Gastrocnemius medialis (tissue), 4 donors: ENCODE measurements at places on chromosomes 2 and 18. TPM values are rescaled to one million over a fixed set of nuclear protein-coding genes. Genes with fewer than 3 reads are reported as not detected.

The HAT1 gene
- total RNA-seq: 61.9 TPM

The UGT1A5 gene
- not detected for total RNA-seq

The CDH19 gene
- 0.25 TPM for total RNA-seq

The CNGA3 gene
- total RNA-seq: not detected

The DYNAP gene
- total RNA-seq: not detected

The SERPINB11 gene
- total RNA-seq: not detected

The GREB1 gene
- 9.3 TPM for total RNA-seq

DNA sequence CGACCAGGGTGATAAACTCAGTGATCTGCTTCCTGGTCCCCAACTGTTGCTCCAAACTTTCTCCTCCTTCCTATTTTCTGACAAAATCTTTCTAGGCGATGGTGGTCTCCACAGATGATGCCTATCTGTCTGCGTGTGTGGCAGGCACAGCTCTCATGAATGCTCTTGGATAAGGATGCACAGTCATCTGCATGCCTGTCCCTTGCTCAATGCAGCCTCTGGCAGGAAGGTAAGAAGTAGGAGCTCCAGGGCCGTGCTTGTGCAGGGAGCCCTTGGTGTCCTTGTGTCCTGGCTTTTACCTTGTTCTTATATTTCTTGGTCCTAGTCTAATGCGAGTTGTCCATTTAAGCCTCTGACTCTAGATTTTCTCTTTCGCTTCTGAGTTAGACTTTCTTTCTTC is 57.5 kb downstream of the INSIG2 start:
- no peaks in the 10 kb centered on the region for H3K27me3 ChIP-seq
- H3K4me1 ChIP-seq: no peaks in the 10 kb centered on the region
- DNase-seq: no peak
- no peak overlapping the region for H3K27ac ChIP-seq
- H3K4me3 ChIP-seq: no peak overlapping the region

GRCh38 chr18:10210057-10210633 is 244.3 kb upstream of the APCDD1 start:
- H3K4me1 ChIP-seq: no peaks in the 10 kb centered on the region
- H3K27ac ChIP-seq: no peak overlapping the region
- no peaks in the 10 kb centered on the region for H3K36me3 ChIP-seq
- H3K27me3 ChIP-seq: no peaks in the 10 kb centered on the region
- no peak overlapping the region for H3K4me3 ChIP-seq
- no peak for DNase-seq

DNA sequence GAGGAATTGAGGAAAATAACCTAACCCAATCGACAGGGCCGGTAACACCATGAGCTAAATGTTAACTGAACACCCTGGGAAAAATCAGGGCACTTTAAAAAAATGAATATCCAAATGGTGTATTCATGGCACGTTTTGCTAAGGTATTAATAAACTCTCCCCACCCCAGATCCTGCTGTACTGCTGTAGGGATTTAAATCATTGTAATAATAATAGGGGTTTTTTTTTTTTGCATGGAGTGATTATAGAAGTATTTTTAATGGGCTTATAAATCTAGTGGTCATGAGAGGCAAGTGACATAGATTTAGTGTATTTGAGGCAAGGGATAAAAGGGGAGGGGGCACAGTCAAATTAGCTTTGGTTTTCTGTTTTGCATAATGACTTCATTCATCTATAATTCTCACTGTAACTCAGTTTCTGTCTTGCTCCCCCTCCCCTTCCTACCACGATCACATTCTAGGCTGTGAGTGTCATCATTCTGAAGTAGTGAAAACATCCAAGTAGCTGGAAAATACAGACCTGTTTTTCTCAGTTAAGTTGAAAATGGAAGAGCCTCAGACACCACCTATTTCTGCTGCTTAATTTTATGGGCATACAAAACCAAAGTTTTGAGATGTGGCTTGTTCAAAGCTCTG is 18.2 kb upstream of the MGAT5 start:
- H3K36me3 ChIP-seq: no peaks in the 10 kb centered on the region
- no peak overlapping the region for H3K27ac ChIP-seq
- no peaks in the 10 kb centered on the region for H3K27me3 ChIP-seq

DNA sequence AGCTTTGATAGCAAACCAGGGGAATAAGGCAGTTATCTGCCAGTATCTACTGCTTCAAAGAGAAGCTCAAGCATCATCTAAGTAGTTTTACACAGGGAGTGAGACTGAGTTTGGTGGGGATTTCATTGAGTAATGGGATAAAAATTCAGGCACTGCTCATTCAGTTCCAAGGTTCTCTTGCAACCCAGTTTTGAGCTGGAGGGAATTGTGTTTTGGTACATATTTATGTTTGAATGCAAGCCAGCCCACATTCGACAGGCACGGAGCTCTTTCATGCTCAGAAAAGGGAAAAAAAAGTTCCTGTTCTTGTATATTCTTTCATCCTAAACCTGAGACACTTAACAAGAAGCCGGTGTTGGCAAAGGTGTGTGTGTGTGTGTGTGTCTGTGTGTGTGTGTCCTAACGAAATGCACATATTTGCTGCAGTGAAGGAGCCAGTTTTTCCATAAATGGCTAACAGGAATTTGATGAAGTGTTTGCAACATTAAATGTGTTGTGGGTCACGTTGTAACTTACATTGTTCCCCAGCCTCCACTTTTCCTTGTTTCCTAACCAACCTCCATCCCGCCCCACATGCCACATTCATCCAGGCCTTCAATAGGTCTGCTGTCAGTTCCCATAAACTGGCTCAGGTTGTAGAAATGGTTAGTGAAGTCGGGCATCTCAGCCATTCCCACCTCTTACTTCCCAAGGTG is 311.1 kb downstream of the TXNL1 start:
- DNase-seq: no peak
- H3K4me3 ChIP-seq: no peak overlapping the region
- no peaks in the 10 kb centered on the region for H3K27me3 ChIP-seq
- no peak overlapping the region for H3K27ac ChIP-seq
- H3K36me3 ChIP-seq: no peaks in the 10 kb centered on the region

GRCh38 chr18:37219257-37219656 is 346.3 kb downstream of the CELF4 start:
- no peak overlapping the region for H3K4me3 ChIP-seq
- H3K4me1 ChIP-seq: no peaks in the 10 kb centered on the region
- no peaks in the 10 kb centered on the region for H3K27me3 ChIP-seq
- no peak for DNase-seq

GRCh38 chr2:7377916-7378569 is 460.8 kb downstream of the RNF144A start:
- no peaks in the 10 kb centered on the region for H3K27me3 ChIP-seq
- H3K4me3 ChIP-seq: no peak overlapping the region
- no peaks in the 10 kb centered on the region for H3K36me3 ChIP-seq
- no peak for DNase-seq
- H3K27ac ChIP-seq: no peak overlapping the region

DNA sequence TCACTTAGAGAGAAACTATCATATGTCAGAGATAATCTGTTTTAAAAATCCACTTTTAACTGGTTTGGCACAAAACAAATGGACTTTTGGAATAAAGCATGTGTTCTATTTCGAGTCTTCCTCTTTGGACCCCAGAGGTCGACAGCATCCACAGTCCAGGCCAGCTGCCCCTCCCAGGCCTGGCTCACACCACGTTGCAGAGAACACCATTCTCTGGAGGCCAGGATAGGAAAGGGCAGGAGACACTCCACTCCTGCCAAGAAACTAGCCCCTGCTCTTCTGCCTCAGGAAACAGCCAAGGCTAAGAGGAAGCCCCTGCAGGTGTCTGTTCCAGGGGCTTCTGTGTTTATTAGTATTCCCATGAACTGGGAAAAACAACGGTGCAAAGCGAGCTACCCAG is 456.6 kb upstream of the ID2 start:
- no peak overlapping the region for H3K27ac ChIP-seq
- no peaks in the 10 kb centered on the region for H3K4me1 ChIP-seq
- DNase-seq: no peak

GRCh38 chr2:150526827-150527226 is 39.4 kb upstream of the RND3 start:
- DNase-seq: no peak
- H3K27ac ChIP-seq: no peak overlapping the region
- H3K27me3 ChIP-seq: no peaks in the 10 kb centered on the region

DNA sequence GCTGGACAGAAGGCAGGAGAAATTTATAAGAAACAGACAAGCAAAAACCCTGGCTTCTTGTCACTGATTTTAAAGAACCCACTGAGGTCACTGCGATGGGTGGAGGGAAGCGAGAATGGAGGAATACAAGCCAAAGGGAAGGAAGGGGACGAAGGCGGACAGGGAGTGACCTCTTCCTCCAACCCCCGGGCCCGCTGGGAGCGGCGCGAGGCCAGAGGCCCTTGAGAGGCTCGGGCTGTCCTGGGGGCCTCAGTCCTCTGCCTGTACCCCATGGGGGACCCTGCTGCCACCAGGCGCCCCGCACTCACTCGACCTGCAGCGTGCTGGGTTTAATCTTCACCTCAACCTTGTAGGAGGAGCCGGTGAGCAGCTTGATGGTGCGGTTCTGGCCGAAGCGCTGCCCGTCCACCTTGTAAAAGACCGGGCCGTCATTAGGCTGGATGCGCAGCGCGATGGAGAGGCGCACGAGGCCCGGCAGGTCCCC is 793 bp downstream of the CNRIP1 start:
- no peaks in the 10 kb centered on the region for H3K36me3 ChIP-seq
- H3K27me3 ChIP-seq: no peaks in the 10 kb centered on the region
- H3K27ac ChIP-seq: peak overlapping the region; percentile 87
- H3K4me3 ChIP-seq: peak overlapping the region; percentile 77
- peaks cover 17% of the 10 kb centered on the region for H3K4me1 ChIP-seq
